ENCODE measurements at places on chromosomes 13 and 19.

- DNase-seq, result no peak
These were observed 88.7 kb upstream of the UBL3 start for GRCh38 chr13:29939158-29939557.

GRCh38 chr13:19624265-19624664 is 9.2 kb upstream of the MPHOSPH8 start:
- no peak for DNase-seq

DNA sequence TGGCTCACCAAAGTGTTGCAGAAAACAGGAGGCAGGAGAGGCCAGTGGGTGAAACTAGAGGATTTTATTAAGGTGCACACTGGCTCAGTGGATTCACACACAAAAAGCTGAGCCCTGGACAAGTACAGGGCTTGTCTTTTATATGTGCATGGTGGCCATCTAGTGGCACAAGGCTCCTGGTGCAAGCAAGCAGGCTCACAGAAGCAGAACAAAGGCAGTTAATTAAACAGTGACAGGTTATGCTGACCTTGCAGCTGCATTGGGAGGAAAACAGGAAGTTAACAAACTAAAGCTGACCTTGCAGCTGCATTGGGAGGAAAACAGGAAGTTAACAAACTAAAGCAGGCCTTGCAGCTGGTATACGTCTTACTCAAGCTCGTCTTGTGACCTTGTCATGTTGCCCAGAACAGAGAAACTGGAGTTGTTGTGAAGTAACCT is 65.3 kb upstream of the ZNF681 start:
- peak; percentile 3 for DNase-seq

- DNase-seq, result no peak
These were observed 12.1 kb downstream of the KDM4B start for GRCh38 chr19:4980838-4981680.

DNA sequence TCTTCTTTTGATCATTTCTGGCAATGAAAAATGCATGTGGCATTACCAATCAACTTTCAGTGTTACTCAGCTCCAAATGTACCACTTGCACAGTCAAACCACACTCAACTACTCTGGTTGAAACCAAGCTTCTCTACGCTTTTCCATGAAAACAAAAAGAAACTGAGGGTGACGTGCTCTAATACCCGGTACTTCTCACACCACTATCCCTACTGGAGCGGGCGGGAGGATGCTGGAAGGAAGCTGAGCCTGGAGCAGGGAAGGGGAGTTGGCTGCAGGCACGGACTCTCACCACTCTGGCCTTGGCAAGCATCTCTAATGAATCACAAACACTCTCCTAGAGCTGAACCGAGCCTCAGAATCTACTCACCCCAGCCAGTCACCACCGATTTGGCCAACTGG is 48.2 kb downstream of the STK24 start:
- DNase-seq, result no peak

DNA sequence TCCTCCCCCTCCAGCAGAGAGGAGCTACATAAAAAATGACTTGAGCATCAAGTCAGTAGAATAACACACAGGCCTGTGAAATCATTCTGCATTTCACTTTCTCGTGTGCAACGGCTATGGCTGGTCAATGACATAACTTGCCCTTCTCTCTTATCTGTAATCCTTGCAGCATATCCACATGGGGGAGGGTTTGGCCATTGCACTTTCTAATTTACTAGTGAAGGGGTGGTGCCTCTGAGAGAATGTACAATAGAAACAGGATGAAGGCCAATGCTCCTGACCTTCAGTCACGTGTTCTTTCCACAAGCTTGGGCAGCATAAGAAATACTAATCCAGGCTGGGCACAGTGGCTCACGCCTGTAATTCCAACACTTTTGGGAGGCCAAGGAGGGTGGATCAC is 641.0 kb upstream of the ARGLU1 start:
- DNase-seq, result no peak

DNA sequence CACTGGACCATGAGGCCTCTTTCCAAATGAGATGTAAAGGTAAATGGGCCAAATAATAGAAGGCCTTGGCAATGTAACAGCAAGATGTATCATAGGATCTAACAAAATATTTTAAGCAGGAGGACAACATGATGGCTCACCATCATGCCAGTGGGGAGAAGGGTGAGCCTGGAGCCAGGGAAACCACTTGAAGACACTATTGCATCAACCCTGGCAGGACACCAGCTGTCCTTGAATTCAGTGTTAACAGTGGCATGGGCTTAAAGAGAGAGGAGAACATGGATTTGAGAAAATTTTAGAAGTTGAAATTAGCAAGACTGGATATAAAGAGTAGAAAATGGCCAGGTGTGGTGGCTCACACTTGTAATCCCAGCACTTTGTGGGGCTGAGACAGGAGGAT is 6.7 kb upstream of the RCBTB2 start:
- no peak for DNase-seq

DNA sequence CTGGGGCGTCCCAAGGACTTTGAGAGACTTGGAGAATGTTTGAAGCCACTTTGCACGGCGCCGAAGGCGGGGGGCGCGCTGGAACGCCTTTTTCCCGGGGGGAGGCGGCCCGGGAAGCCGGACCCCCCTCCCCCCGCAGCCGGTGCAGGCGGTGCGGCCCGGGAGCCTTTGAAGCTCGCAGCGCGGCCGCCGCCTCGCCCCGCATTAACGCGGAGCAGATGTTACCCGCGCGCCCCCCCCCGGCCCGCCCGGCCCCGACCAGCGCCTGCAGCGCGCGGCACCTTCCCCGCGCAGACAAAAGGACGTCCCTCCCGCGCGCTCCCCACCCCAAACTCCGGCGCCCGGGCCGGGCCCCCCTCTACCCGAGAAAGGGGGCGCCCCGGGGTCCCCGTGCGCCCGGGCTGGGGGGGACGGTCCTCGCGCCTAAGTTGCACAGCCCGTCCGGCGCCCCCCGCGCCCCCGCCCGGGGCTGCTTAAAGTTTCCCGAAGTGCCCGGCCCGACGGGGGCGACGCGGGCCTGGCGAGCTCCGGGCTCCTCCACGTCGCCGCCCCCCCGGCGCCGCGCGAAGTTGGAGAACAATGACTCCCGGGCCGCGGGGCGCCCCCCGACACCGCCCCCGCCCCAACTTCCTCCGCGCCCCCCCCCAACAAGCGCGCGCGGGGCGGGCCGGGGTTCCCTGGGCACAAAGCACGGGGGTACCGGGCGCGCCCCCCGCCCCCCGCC is 685 bp downstream of the TCF3 start:
- DNase-seq, result peak; percentile 29

GRCh38 chr13:32409561-32410421 is 18.1 kb downstream of the N4BP2L1 start:
- no peak for DNase-seq

GRCh38 chr19:43562226-43562697 is 13.1 kb downstream of the XRCC1 start:
- DNase-seq, result no peak

DNA sequence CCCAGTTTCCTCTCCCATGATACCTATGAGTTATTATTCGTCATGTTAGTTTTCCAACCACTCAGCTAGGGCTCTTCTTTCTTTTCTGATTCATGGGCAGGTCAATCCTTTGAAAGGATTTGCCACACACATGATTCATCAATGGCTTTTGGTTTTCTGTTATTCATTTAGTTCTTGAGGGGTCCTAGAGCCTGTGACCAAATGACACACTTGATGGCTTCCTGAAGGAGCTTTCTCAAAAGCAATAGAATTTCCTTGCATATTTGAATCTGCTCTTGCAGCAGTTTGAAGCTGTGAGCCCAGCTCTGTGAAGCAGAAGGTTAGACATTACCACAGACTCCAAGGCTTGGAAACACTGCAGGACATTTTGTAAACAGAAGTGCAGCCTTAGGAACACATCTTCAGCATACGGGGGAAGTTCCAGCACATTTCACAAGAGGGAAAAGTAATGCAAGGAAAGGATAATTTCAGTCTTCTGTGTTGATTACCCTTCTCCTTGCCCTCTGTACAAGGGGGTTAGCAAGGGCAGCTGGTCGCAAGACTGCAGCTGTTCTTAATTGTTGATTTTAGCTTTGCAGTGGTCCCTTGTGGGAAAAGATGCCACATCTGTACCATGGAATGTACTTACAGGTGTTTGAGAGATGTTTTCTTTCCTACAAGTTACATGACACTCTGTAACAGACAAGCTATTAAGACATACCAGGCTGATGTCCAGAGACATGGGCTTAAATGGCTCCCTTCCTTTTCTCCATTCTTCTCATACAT is 338.6 kb downstream of the KCNRG start:
- DNase-seq, result no peak

DNA sequence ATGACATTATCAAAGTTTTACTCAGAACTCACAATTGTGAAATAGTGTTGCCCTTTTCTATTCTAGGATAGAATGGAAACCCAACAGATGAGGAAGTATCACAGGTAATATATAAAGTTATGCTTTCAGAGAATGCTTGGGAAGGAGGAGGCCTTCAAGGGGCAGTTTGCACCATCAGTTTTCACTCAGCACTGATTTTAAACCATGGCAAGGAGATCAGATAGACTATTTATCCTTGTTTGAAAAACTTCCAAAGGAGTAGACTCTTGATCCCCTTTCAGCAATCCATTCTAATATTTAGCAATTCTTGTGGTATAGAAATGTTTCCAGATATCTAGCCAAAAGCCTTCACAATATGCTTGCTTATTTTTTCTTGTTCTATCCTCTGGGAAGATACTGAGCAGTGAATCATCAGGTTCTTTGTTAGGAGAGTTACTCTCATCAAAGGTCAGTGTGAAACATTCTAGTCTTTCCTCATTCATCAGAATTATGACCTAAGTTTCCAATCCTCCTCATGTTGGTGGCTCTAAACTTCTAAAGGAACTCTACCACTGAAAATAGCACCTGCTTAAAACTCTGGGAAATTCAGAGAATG is 3.8 kb downstream of the GPC6 start:
- DNase-seq, result no peak

GRCh38 chr13:62320129-62321108 is 904.8 kb upstream of the PCDH20 start:
- DNase-seq, result no peak

GRCh38 chr19:18377026-18377425 is 8.9 kb upstream of the GDF15 start:
- DNase-seq, result no peak

DNA sequence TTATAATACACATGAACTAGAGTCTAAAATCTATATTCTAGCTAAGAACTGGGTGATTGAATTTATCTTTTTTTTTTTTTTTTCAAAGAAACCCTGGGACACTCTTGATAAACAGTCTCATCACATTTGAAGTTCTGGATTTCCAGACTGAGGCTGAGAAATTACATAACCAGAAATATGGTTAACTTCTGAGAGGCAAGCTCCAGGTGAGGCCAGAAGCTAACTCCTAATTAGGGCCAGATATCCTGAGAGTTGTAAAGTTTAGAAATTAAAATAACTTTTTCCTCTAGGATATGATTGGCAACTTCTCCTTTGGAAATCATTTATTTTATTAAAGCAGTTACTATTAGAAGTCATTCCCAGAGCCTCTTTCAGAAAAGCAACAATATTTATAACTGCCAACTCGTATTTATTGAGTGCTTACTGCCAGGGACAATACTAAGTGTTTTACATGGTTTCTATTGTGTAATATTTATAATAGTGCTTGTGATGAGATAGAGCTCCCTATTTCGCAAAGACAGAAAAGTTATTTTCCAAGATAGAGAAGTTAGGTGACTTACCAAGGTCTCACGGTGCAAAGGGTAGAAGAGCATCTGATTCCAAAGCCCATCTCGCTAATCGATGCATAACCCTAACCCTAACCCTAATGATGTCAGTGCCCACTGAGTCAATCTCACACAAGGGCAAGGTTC is 187.7 kb downstream of the DCT start:
- DNase-seq, result no peak

- DNase-seq, result no peak
These were observed 23.3 kb downstream of the WTIP start for GRCh38 chr19:34504809-34505291.

GRCh38 chr13:112117258-112117954 is 50.5 kb downstream of the SOX1 start:
- no peak for DNase-seq

GRCh38 chr13:106156468-106156867 is 379.0 kb downstream of the EFNB2 start:
- DNase-seq, result no peak

- DNase-seq, result no peak
These were observed 66.8 kb downstream of the CDK8 start for GRCh38 chr13:26320766-26321165.

- DNase-seq, result no peak
These were observed 12.2 kb downstream of the CERS1 start for GRCh38 chr19:18883526-18884304.

DNA sequence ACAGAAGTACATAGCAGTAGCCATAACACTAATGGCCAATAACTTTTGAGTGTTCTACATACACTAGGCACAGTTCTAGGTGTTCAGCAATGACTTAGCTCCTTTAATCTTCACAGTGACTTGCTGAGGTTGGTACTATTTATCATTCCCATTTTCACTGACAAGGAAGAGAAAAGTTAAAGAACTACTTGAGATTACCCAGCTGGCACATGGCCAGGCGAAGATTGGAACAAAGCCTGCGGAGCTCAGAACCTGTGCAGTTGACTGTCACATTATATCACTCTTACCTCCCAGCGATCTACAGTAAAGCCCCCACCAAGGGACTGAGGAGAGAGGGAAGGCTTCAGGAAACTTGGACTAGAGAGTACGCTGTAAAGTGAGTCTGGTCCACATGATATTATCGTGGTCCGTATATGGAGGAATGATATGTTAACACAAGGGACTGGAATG is 42.4 kb upstream of the WDFY2 start:
- no peak for DNase-seq

DNA sequence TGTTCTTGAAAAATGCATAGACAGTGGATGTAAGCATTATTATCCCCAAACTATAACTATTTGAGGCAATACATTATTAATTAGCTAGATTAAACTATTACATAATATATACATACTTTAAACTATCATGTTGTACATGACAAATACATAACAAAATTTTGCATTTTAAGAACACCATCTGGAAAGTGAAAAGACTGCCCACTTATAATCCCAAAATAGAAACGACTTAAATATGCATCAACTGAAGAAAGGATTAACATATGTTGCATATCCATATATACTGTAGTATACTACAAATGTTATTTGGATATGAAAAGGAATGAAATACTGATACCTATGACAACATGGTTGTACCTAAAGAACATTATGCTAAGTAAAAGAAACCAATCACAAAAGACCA is 700.8 kb upstream of the SPRY2 start:
- DNase-seq, result no peak

- DNase-seq, result no peak
These were observed 320.1 kb downstream of the MTUS2 start for GRCh38 chr13:29140277-29140676.

GRCh38 chr13:46367617-46368327 is 19.3 kb downstream of the RUBCNL start:
- no peak for DNase-seq
